NCI-H1436 treated with DMSO at 0.1 percent for 48 hours (cell line): ENCODE measurements at places on chromosomes 16 and 17.

DNA sequence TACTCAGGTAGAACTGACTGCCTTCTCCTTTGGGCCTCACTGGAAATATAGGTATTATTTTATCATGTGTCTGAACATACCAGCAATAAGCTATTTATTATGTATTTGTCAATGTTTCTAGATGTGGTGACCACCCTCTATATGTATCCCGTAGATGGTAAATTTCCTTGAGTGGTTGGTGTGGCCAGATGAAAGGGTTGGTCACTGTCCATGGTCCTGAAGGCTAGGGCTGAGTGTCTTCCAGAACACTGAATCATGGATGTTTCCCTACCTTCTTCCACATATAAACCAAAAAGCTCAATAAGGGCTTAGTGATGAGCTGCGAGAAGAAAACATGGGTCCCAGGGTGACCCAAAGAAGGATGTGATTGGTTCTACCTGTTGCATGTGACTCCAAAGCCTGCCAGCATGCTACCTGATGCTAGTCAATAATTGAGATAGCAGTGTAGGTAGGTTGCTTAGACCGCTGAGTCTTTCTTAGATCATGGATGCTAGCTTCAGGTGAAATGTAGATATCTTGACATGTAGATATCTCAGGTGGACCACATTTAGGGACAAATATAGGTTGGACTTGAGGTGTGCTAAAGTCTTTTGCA is 150.3 kb downstream of the ASIC2 start:
- no peak for DNase-seq

DNA sequence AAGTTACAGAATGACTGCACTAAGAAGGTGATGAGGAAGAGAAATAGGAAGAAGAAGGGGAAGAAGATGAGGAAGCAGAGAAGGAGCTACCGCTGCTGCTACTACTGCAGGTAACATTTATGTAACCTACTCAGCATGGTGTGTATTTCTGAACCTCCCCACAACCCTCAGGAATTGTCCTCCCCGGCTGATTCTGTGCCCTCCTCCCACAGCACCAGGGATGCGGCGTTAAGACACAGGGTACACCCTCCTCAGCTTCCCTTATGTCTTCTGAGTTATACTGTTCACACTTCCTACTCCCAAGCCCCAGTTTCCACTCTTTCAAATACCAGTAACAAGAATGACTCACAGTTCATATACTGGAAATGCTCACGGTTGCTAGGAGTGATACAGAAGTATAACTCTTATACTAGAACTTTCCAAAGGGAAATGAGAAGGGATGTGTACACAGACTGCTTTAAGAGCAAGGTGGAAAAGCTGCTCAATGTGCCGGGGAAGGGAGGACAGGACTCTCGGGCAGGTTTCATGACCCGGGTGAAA is 224.5 kb upstream of the PSMD7 start:
- DNase-seq: no peak

GRCh38 chr17:42025191-42025579 is 5.3 kb downstream of the NKIRAS2 start:
- DNase-seq: no peak

DNA sequence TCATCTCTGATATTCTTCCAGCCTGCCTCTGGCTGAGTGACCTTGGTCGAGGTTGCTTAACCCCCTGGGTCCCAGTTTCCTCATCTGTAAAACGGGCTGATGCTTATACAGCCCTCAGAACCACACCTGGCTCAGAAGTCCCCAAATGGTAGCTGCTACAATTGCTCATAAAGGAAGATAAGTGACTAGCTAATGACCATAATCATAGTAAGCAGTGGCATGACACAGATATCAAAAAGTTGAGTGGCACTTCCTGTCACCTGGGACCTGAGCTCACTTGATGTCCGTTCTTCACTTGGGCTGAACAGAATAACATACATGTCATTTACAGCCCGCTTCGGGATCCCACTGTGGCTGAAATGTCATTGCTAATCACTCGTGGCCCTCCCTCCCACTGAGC is 1.8 kb downstream of the MGRN1 start:
- DNase-seq: no peak

DNA sequence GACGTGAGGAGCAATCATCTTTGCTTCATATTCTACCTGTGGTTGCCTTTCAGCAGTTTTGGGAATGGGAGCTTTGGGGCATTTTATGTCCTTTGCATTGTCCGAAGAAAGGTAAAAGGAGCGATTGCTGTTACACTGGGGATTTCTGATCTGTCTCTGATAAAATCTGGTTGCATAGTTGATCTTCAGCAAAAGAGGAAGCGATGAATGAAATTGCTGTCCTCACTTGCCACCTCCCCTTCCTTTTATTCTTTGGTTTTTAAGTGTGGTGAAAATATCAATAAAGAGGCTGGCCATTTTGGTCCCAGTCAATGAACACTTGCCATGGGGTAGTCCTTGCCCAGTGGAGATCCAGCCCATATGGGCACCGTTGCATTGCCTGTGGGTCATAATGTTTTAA is 236.8 kb downstream of the MSI2 start:
- no peak for DNase-seq

DNA sequence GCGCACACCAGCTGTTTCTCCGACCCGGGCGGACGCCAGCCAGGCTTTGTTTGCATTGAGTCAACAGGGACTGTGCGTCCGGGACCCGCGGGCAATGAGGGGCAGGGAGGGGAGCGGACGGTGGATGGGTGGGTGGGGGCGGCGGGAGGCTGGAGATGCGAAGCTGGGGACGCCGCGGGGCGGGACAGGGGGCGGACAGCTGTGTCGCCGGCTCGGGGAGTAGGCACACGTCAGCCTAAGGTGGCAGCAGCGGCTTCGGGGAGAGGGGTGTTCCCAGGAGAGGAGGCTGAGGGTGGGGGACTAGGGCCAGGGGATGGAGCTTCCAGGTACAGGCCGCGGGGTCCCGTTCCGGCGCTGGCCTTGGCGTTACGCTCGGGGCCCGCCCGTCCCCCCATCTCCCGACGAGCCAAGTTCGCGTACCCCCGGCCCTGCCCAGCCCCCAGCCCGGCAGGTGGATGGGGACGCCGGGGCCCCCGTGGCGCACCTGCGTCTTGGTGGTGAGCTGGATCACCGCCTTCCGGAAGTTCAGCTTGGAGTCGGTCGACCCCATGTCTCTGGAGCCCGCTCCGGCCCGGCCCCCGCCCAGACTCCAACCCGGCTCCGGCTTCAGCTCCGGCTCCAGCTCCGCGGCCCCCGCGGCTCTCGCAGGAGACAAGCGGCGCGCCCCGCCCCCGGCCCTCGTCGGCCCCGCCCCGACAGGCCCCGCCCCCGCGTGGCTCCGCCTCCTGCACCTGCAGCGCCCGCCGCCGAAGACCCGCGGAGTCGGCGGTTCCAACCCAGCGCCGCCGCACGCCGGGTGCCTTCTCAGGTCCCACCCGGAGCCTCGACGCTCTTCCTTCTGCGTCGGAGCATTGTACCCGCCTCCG is at the start of gene HID1:
HID1 (minus strand) TSS at position 653 of the 866 bp plus-strand sequence; CDS start at position 550, 103 bp downstream.
- no peak for DNase-seq

DNA sequence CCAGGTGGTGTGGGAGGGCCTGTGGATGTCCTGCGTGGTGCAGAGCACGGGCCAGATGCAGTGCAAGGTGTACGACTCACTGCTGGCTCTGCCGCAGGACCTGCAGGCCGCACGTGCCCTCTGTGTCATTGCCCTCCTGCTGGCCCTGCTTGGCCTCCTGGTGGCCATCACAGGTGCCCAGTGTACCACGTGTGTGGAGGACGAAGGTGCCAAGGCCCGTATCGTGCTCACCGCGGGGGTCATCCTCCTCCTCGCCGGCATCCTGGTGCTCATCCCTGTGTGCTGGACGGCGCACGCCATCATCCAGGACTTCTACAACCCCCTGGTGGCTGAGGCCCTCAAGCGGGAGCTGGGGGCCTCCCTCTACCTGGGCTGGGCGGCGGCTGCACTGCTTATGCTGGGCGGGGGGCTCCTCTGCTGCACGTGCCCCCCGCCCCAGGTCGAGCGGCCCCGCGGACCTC is 798 bp downstream of the CLDN9 start:
- no peak for DNase-seq

DNA sequence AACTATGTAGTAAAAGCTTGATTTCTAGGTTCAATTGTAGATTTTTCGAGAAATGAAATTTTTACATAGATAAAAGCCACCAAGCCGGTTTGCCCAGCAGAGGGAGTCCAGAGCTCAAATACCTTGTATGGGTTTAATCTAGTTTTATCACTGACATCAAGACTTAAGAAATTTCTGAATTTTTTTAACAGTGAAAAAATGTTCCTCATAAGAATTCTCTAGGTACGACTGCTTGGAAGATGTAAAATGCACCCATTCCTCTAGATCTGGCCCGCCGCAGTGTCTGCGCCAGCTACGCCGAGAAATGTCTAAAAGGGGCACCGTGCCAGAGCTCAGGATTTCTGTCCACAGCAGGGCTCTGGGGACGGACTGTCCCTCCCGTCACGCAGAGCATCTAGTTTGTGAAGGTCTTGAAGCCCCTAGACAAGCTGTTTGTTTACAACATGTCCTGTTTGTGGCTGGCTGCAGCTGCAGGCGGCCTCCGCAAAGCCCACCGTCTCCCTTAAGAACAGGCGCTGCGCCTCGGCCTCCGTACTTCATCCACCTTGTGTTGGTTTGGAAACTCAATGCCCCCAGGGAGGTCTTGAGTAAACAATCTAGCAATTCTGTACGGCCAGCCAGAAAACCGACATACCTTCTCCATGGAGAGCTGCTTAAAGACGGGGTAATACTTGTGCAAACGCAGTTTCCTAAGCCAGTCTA is 24.8 kb downstream of the MAP1LC3B start:
- DNase-seq: no peak

DNA sequence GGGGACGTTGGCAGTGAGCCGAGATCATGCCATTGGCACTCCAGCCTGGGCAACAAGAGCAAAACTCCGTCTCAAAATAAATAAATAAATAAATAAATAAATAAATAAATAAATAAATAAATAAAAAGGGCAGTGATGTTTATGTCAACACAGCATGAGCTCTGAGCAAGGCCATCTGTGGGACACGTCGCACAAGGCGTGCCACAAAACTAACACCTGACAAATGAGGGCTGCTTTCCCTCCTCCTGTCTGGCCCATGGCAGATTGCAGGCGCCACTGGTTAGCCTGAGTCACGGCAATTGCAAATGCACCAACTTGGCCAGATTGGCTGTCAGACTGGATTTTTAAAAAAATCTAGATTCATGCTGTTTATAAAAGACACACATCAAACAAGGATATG is 25.9 kb upstream of the SPNS3 start:
- no peak for DNase-seq

DNA sequence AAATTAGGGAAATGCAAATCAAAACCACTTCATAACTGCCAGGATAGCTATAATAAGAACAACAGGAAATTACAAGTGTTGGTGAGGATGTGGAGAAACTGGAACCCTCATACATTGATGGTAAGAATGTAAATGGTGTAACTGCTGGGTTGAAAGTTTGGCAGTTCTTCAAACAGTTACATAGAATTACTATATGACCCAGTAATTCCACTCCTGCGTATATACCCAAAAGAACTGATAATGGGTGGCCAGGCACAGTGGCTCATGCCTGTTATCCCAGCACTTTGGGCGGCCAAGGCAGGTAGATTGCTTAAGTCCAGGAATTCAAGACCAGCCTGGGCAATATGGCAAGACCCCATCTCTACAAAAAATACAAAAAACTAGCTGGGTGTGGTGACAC is 4.5 kb upstream of the CMTM4 start:
- DNase-seq: no peak

GRCh38 chr17:30333503-30334360 is at the start of gene TMIGD1:
Gene TMIGD1, minus strand, starts transcription at chr17:30334057. Its CDS starts 1,924 bp downstream, at chr17:30332133.
- DNase-seq: no peak

GRCh38 chr17:20310481-20310880 is 156.9 kb downstream of the LGALS9B start:
- DNase-seq: no peak

GRCh38 chr16:88738151-88739084 is 32.1 kb downstream of the CTU2 start:
- no peak for DNase-seq

GRCh38 chr16:12417030-12417814 is 386.5 kb downstream of the CPPED1 start:
- no peak for DNase-seq

DNA sequence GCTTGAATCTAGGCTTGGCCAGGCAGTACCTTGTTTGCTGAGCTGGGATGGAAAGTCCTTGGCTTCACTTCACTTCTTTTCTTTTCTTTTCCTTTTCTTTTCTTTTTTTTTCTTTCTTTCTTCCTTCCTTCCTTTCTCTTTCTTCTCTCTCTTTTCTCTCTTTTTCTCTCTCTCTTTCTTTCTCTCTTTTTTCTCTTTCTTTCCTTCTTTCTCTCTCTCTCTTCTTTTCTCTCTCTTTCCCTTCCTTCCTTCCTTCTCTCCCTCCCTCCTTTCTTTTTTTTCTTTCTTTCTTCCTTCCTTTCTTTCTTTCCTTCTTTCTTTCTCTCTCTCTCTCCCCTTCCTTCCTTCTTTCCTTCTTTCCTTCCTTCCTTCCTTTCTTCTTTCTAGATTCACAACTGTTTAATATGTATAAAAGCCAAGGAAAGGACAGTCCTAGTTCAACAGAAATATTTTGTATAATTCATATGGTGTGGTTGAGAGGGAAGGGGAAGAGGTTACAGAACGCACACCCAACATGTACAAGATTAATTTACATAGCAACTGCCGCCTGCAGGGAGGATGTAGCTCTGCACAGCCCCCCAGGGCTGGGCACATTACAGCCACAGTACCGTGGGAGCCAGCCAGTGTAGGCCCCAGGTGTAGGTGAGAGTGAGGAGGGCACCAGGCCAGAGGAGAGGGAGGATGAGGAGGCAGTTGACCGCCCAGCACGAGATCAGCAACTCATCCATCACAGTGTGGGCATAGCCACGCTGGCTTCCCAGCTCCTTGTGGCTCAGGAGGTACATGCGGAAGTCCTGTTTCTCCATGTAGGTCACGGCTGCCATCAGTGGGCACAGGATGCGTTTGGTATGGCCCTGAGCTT is 9.7 kb upstream of the ITGB3 start:
- DNase-seq: no peak

DNA sequence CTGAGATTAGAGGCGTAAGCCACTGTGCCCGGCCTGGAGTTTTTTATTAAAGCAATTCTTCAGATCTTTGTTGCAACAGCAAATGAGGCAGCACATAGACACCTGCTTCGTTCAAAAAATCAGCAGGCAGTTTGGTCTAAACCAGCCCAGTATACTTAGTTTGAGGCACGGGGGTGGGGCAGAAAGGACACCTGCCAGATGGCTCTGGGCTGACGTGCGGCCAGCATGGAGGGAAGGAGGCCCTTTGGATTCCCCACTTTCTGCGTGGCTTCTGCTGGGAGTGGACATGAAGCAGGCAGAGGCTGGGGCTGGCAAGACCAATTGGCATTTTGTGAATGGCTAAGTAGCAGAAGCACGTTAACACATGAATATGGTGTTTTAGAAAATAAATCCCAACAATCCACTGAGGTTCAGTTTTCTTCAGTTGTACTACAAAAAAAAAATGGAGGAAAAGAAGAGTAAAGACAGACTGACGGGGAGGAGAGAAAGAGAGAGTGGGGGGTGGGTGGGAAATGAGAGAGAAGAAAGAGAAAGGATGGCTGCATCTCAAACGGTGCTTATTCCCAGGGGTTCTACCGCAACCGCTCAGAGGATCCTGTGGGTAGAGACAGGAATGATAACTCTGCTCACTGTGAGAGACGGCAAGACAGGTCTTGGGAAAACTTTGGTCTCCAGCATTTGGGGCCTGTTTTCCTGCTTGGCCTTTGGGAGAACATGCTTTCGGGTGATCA is 16.3 kb downstream of the C16orf46 start:
- DNase-seq: no peak

GRCh38 chr16:79175286-79176057 is 425.1 kb downstream of the MAF start:
- no peak for DNase-seq

- DNase-seq: no peak
Observed at GRCh38 chr16:1540556-1540855, 7.0 kb downstream of the TMEM204 start.
